ENCODE measurements at places on chromosomes 3 and 15.

DNA sequence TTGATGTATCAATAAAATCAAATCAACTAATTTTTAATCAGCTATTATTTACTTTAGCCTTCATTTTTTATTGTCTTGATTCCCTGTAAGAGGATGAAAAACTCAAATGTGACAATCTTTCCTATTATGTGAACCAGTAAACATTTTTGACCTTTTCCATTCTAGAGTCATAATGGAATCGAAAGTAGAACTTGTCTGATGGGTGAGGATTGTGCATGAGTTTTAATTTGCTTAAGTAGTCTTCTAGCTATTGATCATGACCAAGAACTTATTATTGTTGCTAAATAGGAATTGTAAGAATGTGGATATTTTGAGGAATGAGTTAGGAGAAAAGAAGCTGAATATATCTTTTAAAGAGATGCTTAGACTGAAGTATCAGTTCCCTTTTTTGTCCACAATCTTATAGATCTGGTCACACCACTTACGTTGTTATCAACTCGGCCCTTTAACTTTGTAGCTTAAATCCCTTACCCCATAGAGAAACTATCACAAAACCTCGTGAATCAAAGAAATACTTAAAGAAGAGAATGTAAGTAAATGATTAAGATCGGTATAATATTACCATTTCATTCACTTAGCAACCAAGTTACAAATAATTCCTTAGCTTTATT lies 147.3 kb downstream of the TP63 start:
- no peak for DNase-seq

- no peak for DNase-seq
These were observed 272.0 kb downstream of the OCA2 start for GRCh38 chr15:27826902-27827714.

DNA sequence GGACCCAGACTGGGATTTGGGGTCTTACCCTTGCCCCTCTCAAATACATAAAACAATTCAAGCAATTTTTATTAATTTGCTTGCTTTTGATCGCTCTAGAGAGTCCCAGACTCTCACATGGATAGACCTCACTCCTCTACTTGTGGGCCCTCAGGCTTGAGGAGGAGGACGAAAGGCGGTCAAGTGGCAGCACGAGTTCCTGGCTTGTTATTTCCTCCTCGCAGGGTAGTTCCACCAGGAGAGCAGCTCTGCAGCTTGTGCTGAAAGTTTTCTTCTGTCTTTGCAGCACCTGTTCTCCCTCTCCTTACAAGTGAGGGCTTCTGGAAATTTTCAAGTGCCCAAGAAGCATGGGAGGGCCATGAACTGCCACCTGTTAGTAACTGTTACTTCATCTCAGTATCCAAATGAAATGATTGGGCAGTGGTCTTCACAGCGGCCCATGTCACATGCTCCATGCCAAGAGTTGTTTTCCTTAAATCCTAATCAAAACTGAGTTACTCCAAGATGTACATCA lies 22.7 kb downstream of the ABI3BP start:
- DNase-seq = no peak

- no peak for DNase-seq
These were observed 596.2 kb upstream of the DPPA4 start for GRCh38 chr3:109933576-109933975.

- DNase-seq = no peak
These were observed 362.1 kb upstream of the AGTR1 start for GRCh38 chr3:148335612-148336011.

DNA sequence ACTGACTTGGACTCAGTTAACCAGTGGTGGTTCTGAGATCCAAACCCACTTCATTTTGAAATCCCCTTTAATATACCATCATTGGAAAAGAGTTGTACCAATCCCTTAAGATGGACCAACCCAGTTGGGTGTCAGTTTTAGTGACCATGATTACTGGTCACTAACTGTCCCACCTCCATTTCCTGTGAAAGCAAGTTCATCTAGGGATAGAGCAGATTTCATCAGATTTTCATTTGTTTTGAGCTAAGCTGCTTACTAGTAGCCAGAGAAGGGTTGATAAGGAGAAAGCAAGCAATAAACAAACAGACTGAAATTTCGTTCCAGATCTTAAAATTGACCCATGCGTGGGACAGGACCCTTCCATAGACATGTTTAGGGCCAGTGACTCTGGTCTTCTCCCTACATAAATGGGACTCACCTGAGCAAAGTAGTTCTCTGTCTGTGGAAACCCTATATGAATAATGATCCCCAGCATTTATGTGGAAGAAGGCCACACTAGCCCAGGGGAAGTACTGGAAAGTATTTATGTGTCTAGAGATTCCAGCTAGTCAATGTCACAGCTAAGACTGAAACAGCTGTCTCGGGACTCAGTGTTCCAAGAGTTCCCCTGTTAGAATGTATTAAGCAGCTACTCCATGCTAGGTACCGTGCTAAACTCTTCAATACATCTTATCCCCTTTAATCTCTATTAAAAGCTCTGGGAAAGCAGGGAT lies 196.0 kb upstream of the BCL6 start:
- DNase-seq = no peak

DNA sequence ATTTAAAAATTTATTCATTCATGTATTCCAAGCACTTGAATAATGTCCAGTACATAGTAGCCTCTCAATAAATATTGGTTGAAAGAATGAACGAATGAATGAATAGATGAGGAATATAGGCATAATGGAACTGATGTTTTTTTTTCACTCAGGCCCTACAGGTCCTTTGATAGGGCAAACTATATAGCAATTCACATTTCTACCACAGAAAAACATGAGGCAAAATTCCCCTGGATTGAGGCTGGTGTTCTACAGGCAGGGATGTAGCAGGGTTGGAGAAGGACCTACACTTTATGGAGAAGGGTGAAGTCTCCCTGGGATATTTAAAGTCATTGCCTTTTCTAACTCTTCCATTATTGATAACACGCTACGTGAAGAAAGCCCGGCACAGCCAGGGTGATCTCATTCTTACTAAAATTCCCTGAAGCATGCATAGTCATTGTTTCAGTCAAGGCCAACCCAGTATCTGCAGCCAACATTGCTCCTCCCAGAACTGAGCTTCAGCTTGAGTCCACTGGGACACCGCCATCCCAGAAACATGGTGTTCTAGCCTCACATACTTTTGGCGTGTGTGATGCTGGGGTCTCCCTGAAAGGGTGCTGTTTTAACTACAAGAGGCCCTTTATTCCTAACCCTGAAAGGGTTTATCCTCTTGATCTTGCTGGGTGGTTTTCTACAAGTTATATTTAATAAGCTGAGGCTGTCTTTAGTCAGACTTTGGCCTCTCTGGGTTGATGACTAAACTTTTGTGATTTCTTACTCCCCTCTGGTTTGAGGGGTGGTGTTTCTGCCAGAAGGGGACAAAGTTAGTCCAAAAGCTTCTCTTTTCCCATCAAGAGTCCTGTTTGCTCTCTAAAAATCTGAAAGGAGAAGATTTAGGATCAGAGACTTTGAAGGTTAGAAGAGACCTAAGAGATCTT lies 25.9 kb upstream of the FBN1 start:
- no peak for DNase-seq

All from NCI-H1930 (cell line).